Activated gamma-delta T cell treated with Interleukin-2 at 50 U/mL for 16 hours (primary cell): ENCODE measurements at places on chromosomes 6 and 20.

GRCh38 chr20:43438578-43439316 is 18.9 kb upstream of the SRSF6 start:
- no peak for DNase-seq

DNA sequence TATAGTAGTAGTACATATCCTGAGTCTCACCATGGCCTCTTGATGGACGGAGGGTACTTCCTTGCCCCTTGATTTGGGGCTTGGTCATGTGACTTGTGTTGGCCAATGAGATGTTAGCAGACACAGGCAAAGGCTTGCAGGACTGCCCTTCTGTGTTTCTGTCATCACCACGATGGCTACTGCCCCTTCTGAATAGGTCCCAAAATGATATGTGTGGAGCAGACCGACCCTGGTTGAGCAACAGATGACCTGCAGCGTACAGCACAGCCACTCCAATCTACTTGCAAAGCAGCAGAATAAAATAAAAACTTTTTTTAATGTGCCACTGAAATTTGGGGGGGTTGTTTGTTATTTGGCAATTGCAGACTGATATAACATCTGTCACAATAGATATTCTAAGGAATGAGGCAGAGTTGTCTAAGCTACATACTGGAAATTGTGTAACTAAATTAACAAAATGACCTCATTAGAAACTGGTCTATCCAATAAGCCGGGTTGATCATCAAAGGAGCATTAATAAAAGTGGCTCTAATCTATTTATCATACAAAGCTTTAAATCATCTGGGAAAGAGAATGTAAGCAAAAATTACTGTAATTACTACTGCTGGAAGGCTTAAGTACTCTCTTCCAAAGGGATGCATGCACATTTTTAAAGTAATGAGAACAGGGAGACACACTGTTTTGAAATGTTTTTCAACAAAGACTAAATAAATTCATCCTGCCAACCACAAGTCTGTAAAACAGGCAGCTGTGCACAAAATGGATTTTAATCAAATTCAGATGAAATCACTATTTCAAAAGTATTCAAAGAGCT is 209.5 kb downstream of the KIF16B start:
- DNase-seq = no peak

GRCh38 chr20:12030470-12030869 is 112.8 kb downstream of the BTBD3 start:
- DNase-seq = no peak

GRCh38 chr6:161232467-161232866 is 41.4 kb downstream of the AGPAT4 start:
- DNase-seq = no peak
